Left ventricle myocardium superior (tissue), 1 donor: ENCODE measurements at places on chromosomes 12 and 14. TPM values are rescaled to one million over a fixed set of nuclear protein-coding genes. Genes with fewer than 3 reads are reported as not detected.

Gene VPS37B
- total RNA-seq = 29.5 TPM

Gene FAM90A1
- total RNA-seq = not detected

Gene KRT82
- not detected for total RNA-seq

Gene KRT5
- 1.1 TPM for total RNA-seq

Gene DAO
- not detected for total RNA-seq

Gene BTBD7
- total RNA-seq = 25.5 TPM

Gene SLC8A3
- 0.12 TPM for total RNA-seq

Gene GPR65
- total RNA-seq = 0.42 TPM

Gene CLEC4D
- total RNA-seq = not detected

Gene CD163L1
- total RNA-seq = 1.6 TPM

Gene INHBC
- not detected for total RNA-seq

Gene NTN4
- total RNA-seq = 76.5 TPM

Gene CIT
- 0.87 TPM for total RNA-seq

Gene NDUFB1
- total RNA-seq = 648 TPM

Gene LBHD2
- total RNA-seq = not detected

Gene DENND5B
- 43.7 TPM for total RNA-seq

Gene MYF5
- total RNA-seq = not detected

Gene TRIM9
- 0.42 TPM for total RNA-seq

Gene RITA1
- 19.5 TPM for total RNA-seq

Gene LAG3
- total RNA-seq = 0.37 TPM

Gene COPS7A
- 81.9 TPM for total RNA-seq

Gene RPL10L
- not detected for total RNA-seq

Gene RNASE7
- total RNA-seq = not detected

Gene SLC25A47
- total RNA-seq = not detected
